Activated CD8-positive, alpha-beta T cell treated with anti-CD3 and anti-CD28 coated beads, Interleukin-2, amount 10 ng/mL, durations not matched to agents 7 days and 5 days (primary cell): ENCODE measurements at places on chromosomes 13 and 19.

GRCh38 chr19:52343548-52343947, 7.5 kb downstream of the ZNF610 start:
- DNase-seq = peak; percentile 66
- peaks cover 16% of the 10 kb centered on the region for H3K36me3 ChIP-seq
- no peak overlapping the region for H3K4me3 ChIP-seq
- H3K4me1 ChIP-seq = no peaks in the 10 kb centered on the region
- no peak overlapping the region for H3K27ac ChIP-seq

DNA sequence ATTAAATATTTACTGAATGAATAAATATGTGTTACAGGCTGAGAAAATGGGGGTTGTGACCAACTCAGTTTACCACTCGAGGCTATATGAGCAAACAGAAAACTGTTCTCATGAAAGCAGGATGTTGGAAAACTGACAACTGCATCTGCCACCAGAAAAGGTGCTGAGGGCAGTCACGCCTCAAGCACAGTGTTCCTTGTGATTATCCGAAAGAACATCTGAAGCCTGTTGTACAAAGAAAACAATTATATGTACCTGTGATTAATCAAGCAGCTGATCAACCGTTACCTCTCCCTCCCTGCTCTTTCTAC, 6.2 kb upstream of the KLK13 start:
- H3K27me3 ChIP-seq = peaks cover 26% of the 10 kb centered on the region
- no peak overlapping the region for H3K4me3 ChIP-seq
- H3K27ac ChIP-seq = no peak overlapping the region
- DNase-seq = no peak
- no peaks in the 10 kb centered on the region for H3K4me1 ChIP-seq
- no peaks in the 10 kb centered on the region for H3K36me3 ChIP-seq

DNA sequence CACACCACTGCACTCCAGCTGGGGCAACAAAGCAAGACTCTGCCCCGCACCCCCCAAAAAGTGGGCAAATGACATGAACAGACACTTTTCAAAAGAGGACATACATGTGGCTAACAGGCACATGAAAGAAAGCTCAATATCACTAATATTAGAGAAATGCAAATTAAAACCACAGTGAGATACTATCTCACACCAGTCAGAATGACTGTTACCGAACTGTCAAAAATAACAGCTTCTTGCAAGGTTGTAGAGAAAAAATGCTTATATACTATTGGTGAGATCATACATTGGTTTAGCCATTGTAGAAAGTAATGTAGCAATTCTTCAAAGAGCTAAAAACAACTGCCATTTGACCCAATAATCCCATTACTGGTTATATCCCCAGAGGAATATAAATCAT, 99.5 kb upstream of the SPATA13 start:
- peaks cover 14% of the 10 kb centered on the region for H3K4me1 ChIP-seq
- H3K36me3 ChIP-seq = no peaks in the 10 kb centered on the region
- no peak overlapping the region for H3K27ac ChIP-seq
- no peak overlapping the region for H3K4me3 ChIP-seq

DNA sequence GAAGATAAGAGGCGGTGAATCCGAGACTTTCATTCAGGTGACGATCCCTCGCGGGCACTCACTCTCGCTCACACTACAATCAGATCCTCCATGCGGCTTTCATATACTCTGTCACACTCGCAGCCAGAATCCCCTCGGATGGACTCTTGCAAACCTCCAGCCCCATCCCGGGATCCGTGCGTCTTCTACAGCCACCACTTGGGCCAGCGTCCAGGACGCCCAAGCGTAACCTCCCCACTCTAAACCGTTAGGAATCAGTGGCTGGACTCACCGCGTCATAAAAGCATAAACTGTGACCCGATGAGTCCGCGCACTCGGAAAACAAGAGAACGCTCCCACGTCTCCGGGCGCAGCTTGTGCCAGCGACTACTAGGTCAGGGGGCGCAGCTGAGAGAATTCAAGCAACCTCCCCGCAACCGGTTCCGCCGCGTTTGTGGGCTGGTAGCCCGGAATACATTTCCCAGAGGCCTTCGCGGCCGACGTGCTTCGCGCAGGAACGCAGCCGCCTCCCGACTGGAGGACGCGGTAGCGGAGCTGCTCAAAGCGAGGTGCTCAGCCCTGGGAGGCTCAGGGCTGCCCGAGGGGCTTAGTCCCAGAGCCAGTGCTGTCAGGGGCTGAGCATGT, 27.6 kb downstream of the ZNF607 start:
- no peaks in the 10 kb centered on the region for H3K27me3 ChIP-seq
- H3K4me3 ChIP-seq = peak overlapping the region; percentile 85
- H3K36me3 ChIP-seq = peaks cover 18% of the 10 kb centered on the region
- peaks cover 10% of the 10 kb centered on the region for H3K4me1 ChIP-seq
- H3K27ac ChIP-seq = peak overlapping the region; percentile 88
- DNase-seq = peak; percentile 85

- peaks cover 5% of the 10 kb centered on the region for H3K27me3 ChIP-seq
- H3K36me3 ChIP-seq = no peaks in the 10 kb centered on the region
- H3K4me3 ChIP-seq = no peak overlapping the region
These were observed 47.4 kb downstream of the MTUS2 start for GRCh38 chr13:28867564-28867963.

DNA sequence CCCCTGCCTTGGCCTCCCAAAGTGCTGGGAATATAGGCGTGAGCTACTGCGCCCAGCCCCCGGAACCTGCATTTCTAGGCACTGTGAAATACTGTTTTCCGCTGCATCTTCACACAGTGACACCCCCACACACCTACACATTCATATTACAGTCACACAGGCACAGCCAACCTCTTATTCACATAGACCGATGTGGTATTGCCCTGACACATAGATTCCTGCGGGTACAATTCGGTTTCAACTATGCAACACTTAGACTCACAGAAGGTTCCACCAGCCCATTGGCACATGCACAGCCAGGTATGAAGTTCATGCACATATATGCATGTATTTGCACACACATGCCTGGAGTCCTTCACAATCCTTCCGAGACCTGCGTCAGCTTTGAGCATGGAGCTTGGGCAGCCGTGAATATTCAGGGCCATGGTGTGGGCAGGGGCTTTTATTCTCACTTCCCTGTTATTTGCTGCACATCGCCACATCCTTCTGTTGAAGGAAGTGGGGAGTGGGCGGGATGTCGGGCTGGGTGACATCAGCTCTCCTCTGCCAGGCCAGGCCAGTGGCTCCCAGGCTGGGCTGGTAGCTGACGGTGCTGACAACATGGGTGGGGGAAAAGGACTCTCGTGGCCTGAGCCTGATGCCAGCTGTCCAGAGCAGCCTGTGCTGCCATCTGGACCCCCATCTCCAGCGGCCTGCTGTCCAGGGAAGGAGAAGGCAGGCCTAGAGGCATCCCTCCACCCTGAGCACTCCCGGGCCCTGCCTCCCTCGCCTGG, 5.4 kb upstream of the CDC37 start:
- peak overlapping the region; percentile 96 for H3K27ac ChIP-seq
- no peaks in the 10 kb centered on the region for H3K27me3 ChIP-seq
- H3K36me3 ChIP-seq = peaks cover 18% of the 10 kb centered on the region
- peaks cover 85% of the 10 kb centered on the region for H3K4me1 ChIP-seq
- peak overlapping the region; percentile 80 for H3K4me3 ChIP-seq

DNA sequence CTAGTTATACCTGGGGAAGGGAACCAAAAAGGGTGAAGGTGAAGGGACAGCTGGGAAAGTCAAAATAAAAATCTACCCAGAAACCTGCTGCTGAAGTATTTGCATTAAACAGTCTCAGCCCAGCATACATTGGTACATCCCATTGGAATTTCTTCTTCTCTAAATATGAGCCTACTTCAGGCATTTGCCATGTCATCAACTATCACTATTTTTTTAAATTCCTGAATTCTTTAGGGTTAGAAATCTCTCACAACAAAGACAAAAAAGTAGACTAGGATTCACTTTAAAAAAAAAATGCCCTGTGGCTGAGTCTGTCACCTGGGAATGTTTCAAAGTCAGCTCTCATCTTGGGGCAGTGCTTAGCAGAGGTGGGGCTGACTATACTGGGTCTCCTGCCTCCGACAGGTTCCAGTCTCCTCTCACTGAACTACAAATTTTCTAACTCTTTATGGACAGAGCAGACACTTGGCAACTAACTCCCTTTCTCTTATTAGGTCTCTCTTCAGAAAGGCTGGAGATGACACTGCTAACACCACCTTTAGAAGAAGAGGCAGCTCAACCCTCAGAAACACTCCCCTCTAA, 141.2 kb downstream of the LHFPL6 start:
- no peaks in the 10 kb centered on the region for H3K4me1 ChIP-seq
- no peaks in the 10 kb centered on the region for H3K36me3 ChIP-seq
- DNase-seq = no peak
- no peak overlapping the region for H3K4me3 ChIP-seq

GRCh38 chr13:79227418-79227817, 178.6 kb downstream of the RBM26 start:
- H3K27me3 ChIP-seq = peaks cover 19% of the 10 kb centered on the region
- H3K36me3 ChIP-seq = no peaks in the 10 kb centered on the region
- no peak overlapping the region for H3K27ac ChIP-seq
- no peaks in the 10 kb centered on the region for H3K4me1 ChIP-seq
- H3K4me3 ChIP-seq = no peak overlapping the region

DNA sequence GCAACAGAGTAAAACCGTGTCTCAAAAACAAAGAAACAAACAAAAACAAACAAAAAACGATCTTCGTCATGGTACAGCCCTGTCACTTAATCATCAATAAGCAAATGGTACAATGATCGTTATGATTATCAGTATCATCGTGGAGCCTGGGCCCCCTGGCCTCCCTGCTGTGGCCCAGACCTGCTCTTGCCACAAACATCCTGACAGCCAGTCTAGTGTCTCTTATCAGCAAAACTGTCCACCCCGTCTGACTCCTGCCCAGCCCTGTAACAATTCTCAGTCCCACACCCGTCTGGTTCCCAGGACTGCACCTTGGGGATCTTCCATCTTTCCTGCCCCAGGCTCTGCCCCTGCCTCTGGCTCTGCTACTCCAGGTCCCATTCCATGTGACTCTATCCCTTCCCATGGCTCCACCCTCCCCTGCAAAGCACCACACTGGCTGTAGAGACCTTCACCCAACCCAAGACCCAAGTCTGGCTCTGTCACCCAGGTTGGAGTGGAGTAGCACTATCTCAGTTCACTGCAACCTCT, 5.7 kb downstream of the ZNF653 start:
- no peaks in the 10 kb centered on the region for H3K27me3 ChIP-seq
- no peak for DNase-seq
- no peak overlapping the region for H3K4me3 ChIP-seq
- peaks cover 13% of the 10 kb centered on the region for H3K4me1 ChIP-seq

GRCh38 chr13:109971456-109972090, 185.2 kb upstream of the IRS2 start:
- no peak overlapping the region for H3K27ac ChIP-seq
- H3K4me1 ChIP-seq = no peaks in the 10 kb centered on the region
- no peaks in the 10 kb centered on the region for H3K36me3 ChIP-seq
- no peaks in the 10 kb centered on the region for H3K27me3 ChIP-seq
- no peak for DNase-seq

DNA sequence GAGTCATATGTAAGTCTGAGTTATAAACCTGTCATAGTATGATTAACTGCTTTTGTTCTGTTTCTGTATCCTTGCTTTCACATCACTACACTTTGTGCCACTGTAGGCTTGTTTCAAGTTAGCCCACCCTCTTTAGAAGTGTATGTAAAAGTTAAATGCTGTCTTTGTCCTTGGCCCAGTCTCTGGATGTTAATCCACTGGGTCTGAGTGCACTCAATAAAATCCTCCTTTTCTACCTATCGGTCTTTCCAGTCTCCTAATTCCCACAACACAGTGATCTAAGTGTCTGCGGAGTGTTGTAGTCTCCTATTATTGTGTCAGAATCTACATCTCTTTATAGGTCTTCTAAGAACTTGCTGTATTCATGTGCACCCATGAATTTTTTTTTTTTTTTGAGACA, 14.1 kb downstream of the ZNF429 start:
- H3K27ac ChIP-seq = peak overlapping the region; percentile 23
- H3K4me3 ChIP-seq = no peak overlapping the region
- H3K27me3 ChIP-seq = no peaks in the 10 kb centered on the region
- H3K36me3 ChIP-seq = peaks cover 69% of the 10 kb centered on the region

GRCh38 chr19:2312820-2313501, 5.0 kb upstream of the LINGO3 start:
- no peak overlapping the region for H3K27ac ChIP-seq
- H3K27me3 ChIP-seq = peaks cover 25% of the 10 kb centered on the region
- DNase-seq = no peak
- peaks cover 4% of the 10 kb centered on the region for H3K36me3 ChIP-seq

- H3K4me1 ChIP-seq = peaks cover 87% of the 10 kb centered on the region
- peak overlapping the region; percentile 83 for H3K4me3 ChIP-seq
- peak; percentile 48 for DNase-seq
- peaks cover 68% of the 10 kb centered on the region for H3K36me3 ChIP-seq
These were observed 20.4 kb downstream of the NOSIP start for GRCh38 chr19:49559928-49560327.

DNA sequence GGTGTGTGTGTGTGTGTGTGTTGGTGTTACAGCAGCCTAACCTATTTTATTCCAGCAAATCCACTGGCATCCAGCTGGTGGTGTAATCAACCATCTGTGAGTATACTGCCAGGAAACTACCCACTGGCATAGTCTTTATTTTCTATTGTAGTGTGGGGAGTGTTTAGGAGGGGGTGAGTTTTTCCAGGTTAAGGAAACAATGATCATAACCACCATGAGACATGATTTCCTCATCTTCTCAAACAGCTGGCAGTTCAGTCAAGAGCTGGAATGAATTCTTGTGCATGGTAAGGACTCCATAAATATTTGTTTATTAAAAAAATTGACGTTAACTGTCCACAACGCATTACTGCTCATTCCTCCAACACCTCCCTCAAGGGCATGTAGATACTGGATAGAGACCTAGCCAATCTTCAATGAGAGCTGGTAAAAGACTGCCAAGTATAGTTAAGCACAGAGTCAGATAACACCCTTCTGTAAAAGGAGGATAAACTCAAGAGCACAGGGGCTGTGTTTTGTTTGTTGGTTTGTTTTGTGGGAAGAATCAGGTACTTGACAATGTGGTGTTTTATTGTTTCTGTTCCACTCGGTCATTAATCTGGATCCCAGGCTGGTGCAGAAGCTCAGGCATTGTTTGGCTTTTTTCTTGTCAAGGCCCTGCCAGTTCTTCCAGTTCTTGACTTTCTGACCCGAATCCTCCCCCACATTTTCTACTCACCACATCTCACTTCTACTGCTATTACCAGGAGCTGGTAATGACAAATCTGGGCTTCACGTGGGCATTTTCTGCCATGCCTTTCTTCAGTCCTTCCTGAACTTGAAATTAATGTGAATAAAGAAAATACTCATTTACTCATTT, 31.6 kb upstream of the SLC46A3 start:
- H3K36me3 ChIP-seq = peaks cover 3% of the 10 kb centered on the region
- no peak overlapping the region for H3K4me3 ChIP-seq
- H3K27ac ChIP-seq = no peak overlapping the region
- no peaks in the 10 kb centered on the region for H3K27me3 ChIP-seq
- DNase-seq = no peak
- peaks cover 36% of the 10 kb centered on the region for H3K4me1 ChIP-seq

GRCh38 chr13:19161308-19161707, 20.3 kb downstream of the TUBA3C start:
- H3K27me3 ChIP-seq = no peaks in the 10 kb centered on the region
- H3K36me3 ChIP-seq = no peaks in the 10 kb centered on the region
- no peak overlapping the region for H3K27ac ChIP-seq

- H3K4me1 ChIP-seq = no peaks in the 10 kb centered on the region
- no peak overlapping the region for H3K27ac ChIP-seq
- H3K4me3 ChIP-seq = no peak overlapping the region
- no peaks in the 10 kb centered on the region for H3K36me3 ChIP-seq
- DNase-seq = no peak
These were observed 128.7 kb downstream of the LIG4 start for GRCh38 chr13:108086678-108087077.

- DNase-seq = no peak
- H3K4me3 ChIP-seq = no peak overlapping the region
- H3K4me1 ChIP-seq = no peaks in the 10 kb centered on the region
- no peaks in the 10 kb centered on the region for H3K36me3 ChIP-seq
- H3K27me3 ChIP-seq = peaks cover 5% of the 10 kb centered on the region
These were observed 92.9 kb downstream of the DNAJC15 start for GRCh38 chr13:43116242-43116641.
